ENCODE measurements at places on chromosomes 16 and 17.
A peak's percentile ranks its signal among the peaks of the same experiment; 100 is the strongest.

DNA sequence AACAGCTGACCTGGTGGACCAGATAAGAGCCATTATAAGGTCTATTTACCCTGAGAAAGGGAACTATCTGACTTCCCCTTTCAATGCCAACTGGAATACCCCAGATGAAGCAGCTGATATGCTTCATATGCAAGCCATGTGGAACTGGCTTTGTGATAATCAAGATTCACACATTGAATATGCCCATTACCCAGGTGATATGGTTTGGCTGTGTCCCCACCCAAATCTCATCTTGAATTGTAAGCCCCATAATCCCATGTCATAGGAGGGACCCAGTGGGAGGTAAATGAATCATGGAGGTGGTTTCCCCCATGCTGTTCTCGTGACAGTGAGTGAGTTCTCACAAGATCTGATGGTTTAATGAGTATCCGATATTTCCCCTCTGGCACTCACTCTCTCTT lies 42.1 kb downstream of the IKZF3 start:
- DNase-seq: peak; percentile 23

DNA sequence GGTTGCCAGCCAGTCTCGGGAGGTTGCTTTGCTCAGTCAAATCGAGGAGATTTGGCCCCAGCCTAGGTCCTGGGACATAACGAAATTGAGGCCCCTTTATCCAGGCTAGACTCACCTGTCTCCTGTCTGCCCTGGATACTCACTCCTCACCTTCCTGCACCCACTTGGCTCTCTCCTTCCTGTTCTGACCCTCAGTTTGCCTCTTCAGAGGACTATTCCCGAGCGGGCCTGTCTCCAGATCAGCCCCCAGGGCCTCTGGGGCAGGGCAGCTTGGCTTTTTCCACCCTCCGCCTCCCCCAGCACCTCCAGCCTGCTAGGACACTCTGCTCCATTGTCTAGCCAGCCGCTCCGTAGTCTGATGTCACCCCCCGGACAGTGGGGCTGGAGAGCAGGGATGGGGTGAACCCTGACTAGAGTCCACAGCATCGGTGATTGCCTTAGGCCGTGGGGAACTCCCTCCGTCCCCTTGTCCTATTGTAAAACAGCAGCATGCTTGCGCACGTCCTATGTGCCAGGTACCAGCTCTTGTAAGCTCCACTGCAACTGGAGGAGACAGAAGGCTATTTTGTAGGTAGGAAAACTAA lies 8.8 kb downstream of the WFIKKN2 start:
- DNase-seq: no peak

GRCh38 chr17:16419074-16419928 lies 3.9 kb downstream of the TRPV2 start:
- DNase-seq: peak; percentile 82

- DNase-seq: no peak
These were observed 8.7 kb downstream of the CACNG5 start for GRCh38 chr17:66843627-66844026.

- no peak for DNase-seq
These were observed 7.4 kb upstream of the PGS1 start for GRCh38 chr17:78371056-78371455.

GRCh38 chr17:78905541-78905940 lies 2.5 kb upstream of the CEP295NL start:
- no peak for DNase-seq

DNA sequence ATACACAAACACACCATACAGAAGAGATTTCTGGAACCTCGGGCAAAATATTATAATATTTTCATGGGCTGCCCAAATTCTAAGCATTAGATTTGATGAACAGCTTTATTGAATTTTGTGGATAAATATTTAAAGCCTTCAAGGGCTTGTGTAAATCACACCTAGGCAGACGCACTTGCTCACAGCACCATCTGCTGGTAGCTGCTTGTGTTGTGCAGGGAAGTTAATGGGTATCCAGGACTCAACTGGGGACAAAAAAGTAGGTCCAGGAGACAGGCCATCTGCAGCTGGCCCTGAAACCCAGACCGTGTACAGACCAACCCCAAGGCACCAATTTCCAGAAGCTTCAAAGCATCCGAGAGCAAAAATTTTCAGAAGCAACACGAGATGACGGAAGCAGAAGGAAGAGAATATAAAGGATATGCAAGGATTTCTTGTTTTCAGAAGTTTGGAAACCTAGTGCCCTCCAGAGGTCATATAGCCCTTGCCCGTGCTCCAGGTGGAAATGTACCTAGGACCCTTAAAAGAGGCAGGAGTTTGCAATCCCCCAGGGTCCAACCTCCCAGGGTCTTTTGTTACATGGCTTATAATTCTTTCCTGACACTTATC lies 140.0 kb downstream of the CHD9NB start:
- DNase-seq: peak; percentile 15

- DNase-seq: no peak
These were observed 14.7 kb downstream of the DLG4 start for GRCh38 chr17:7204828-7205461.

DNA sequence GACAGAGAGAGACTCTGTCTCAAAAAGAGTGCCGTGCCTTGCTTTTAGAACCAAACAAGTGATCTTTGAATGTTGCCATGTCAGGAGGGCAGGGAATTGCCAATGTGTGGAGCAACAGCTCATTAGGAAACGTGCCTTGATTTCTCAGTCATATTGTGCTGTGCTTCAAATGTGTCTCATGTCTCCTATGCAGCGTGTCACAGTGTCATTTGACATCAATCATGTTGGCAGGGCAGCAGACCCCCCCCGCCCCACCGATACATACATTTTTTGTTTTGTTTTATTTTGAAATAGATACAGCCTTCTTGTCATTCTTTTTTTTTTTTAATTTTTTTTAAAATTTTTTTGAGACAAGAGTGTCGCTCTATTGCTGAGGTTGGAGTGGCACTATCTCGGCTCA lies 22.1 kb downstream of the MRC2 start:
- DNase-seq: no peak

GRCh38 chr17:27446569-27447301 lies 9.5 kb upstream of the KSR1 start:
- peak; percentile 52 for DNase-seq

- DNase-seq: no peak
These were observed 1.1 kb upstream of the RAPGEFL1 start for GRCh38 chr17:40175928-40176753.

DNA sequence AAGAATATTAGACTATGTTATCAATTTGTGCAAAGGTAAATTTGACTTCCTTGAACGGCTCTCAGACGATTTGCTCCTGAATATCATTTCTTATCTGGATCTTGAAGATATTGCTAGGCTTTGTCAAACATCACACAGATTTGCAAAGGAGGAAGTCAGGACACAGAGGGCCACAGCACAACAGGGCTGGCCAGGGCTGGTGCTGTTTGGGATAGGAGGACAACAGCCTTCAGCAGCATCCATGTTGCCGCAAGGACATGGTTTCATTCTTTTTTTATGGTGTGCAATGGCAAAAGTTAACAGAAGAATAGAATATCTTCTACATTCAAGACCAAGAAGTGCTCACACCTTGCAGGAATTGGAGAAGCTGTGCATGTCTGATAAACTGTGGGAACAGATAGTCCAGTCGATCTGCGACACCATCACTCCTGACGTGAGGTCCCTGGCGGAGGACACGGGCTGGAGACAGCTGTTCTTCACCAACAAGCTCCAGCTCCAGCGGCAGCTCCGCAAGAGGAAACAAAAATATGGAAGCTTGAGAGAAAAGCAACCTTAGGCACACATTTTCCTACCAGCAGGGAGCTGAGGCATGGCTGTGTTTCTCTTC lies 59.8 kb downstream of the KPNA2 start:
- DNase-seq: no peak

DNA sequence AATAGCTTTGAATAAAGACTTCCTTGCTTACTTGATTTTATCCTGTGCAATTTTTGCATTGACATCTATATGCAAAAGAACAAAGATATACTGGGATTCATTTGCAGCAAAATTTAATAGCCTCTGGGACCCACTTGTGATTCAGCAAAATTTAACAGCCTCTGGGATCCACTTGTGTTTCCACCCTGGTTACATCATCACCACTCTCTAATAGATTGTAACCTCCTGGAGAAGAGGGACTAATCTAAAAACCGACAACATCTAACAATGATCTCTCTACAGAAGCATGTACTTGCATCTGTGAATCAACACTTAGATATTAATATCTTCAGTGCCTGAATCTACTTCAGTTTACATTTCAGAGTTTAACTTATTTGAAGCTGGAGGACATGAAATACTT lies 202.0 kb upstream of the CPHXL start:
- DNase-seq: no peak

- DNase-seq: no peak
These were observed 684 bp downstream of the ZFP90 start for GRCh38 chr16:68539711-68540239.

DNA sequence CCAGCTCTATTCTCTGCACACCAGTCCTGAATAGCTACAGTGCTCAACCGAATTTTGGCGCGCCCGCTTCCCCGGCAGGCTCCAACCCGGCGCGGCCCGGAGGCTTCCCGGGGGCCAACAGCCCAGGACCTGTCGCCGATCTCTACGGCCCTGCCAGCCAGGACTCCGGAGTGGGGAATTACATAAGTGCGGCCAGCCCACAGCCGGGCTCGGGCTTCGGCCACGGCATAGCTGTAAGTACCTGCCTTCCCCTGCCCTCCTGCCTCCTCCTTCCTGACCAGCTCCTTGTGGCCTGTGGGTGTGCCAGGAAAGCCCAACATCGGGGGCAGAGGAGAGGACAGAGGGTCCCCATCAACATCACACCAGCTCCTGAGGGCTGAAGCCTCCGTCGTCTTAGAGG lies 70.2 kb downstream of the CCDC182 start:
- no peak for DNase-seq

GRCh38 chr17:79609049-79609589 lies 1.7 kb downstream of the RBFOX3 start:
- no peak for DNase-seq

GRCh38 chr17:47636273-47637030 lies 13.3 kb upstream of the KPNB1 start:
- DNase-seq: no peak

DNA sequence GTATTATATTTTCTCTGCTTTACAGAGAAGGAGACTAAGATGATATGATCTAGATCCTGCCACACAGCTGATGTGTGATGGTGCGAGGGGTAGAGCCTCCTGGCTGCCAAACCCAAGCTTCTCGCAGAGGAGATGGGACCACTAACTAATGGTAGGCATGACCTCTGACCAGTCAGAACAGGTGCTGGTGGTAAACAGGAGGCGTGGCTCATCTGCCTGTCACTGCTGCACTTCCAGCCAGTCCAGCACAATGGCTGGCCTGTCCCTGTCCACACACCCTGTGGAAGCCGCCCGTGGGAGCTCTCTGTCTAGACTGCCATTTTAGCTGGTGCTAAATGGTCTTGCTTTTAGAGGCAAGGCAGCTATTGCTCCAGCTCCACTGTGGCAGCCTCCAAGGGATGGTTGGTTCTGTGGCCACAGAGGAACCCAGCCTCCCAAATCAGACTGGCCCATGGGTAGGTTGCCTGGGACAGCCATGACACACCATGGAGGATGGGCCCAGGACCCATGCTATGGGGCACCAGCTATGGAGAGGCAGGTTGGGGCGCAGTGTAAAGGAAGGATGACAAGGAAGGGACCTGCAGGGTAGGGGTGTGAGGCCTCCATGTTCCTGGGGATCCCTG lies 86.7 kb downstream of the KSR1 start:
- DNase-seq: no peak

- no peak for DNase-seq
These were observed 118.3 kb downstream of the ANKRD11 start for GRCh38 chr16:89371968-89372634.

- no peak for DNase-seq
These were observed 70.0 kb downstream of the C16orf78 start for GRCh38 chr16:49443576-49443975.

- no peak for DNase-seq
These were observed 14.0 kb downstream of the MYO1D start for GRCh38 chr17:32862940-32863339.

- DNase-seq: no peak
These were observed 361.5 kb downstream of the SNX29 start for GRCh38 chr16:12337871-12338655.

- no peak for DNase-seq
These were observed 4.4 kb upstream of the RNF43 start for GRCh38 chr17:58421711-58422110.

GRCh38 chr16:13325396-13325795 lies 424.0 kb downstream of the SHISA9 start:
- DNase-seq: no peak

- peak; percentile 48 for DNase-seq
These were observed 1.0 kb downstream of the LYRM1 start for GRCh38 chr16:20901436-20902112.

- no peak for DNase-seq
These were observed 22.4 kb downstream of the C1QTNF1 start for GRCh38 chr17:79046197-79046915.

- DNase-seq: peak; percentile 54
These were observed 105.2 kb downstream of the RPTOR start for GRCh38 chr17:80649672-80650330.

DNA sequence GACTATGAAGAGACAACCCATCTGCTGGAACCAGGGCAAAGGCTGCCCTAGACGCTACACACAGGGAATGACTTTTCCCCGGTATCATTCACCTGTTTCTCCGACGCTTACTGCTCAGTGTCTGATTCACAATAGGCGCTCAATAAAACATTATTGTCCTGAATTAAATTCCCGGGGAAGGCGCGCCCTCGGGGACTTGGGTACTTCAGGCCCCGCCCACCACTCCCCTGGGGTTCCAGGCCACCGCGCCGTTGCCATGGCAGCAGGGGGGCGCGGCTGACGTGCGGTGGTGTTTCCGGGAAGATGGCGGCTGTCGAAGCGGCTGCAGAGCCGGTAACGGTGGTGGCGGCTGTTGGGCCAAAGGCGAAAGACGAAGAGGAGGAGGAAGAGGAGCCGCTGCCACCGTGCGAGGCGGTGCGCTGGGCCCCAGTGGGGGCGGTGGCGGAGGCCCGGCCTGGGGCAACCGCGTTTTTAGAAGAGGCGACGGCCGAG lies at the start of gene RUNDC1:
Gene RUNDC1 (plus strand): TSS at position 292 of the 492 bp plus-strand sequence. CDS start 12 bp downstream, at position 304.
- DNase-seq: peak; percentile 67
